ENCODE measurements at places on chromosomes 3 and 15.

- ATAC-seq: peak; percentile 79
These were observed 102.5 kb upstream of the TJP1 start for GRCh38 chr15:29924750-29925149.

- no peak for ATAC-seq
These were observed 12.6 kb downstream of the CEP152 start for GRCh38 chr15:48798319-48798718.

GRCh38 chr3:185758912-185759311 lies 65.9 kb downstream of the IGF2BP2 start:
- no peak for ATAC-seq

GRCh38 chr15:79644091-79644490 lies 212.0 kb downstream of the MINAR1 start:
- ATAC-seq: peak; percentile 18

GRCh38 chr3:149460117-149460516 lies 14.4 kb upstream of the TM4SF4 start:
- no peak for ATAC-seq

GRCh38 chr3:133881939-133882825 lies 13.5 kb downstream of the RAB6B start:
- no peak for ATAC-seq

- peak; percentile 73 for ATAC-seq
These were observed 231.3 kb downstream of the LPP start for GRCh38 chr3:188385295-188385694.

DNA sequence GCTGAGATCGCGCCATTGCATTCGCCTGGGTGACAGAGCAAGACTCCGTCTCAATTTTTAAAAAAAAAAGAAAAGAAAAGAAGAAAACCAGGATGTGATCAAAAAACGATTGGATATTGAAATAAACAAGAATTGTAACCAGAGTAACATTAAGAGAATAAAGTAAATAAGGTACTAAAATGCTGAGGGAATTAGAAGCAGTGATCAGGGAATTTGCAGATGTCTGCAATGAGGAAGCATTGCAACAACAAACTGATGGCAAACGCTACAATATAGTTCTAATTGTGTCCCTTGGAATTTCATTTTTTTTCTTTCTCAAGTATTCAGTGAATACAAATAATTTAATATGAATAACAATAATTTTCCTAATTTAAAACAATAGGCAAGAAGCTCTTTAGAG lies 1077.5 kb downstream of the TBL1XR1 start:
- ATAC-seq: no peak

- peak; percentile 75 for ATAC-seq
These were observed 82.6 kb downstream of the TGFBR2 start for GRCh38 chr3:30688776-30689641.

DNA sequence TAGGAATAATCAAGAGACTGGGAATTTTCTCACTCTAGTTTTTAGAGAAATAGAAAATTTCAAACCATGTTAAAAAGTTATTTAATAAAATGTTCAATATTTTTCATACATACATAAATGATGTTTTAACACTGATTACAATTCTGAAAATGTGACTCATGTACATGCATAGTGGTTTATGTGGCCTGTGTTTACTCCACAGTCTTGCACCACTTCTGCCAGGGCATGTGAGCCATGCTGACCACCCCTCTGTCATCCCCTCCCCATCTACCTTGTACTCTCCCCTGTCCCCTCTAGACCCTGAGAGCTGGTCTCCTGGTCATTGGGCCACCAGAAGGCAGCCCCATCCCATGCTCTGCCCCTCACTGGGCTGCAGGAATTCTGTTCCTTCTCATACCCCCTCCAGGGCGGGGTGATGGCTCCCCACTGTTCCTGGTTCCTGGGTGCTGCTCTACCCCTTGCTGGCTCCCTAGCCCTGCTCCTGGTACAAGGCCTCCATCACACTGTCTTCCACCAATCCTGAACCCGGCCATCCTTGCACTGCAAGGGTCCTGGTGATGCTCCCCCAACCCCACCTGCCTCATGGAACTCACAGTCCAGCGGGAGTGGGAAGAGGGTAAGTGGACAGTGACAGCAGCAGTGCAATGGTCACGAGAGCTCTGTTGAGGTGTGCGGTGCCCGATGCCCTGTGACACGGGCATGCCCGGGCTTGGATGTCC lies 24.2 kb upstream of the SLC41A3 start:
- ATAC-seq: no peak

GRCh38 chr15:49686599-49686998 lies 65.8 kb downstream of the DTWD1 start:
- peak; percentile 44 for ATAC-seq

- ATAC-seq: no peak
These were observed 22.1 kb downstream of the SNRPN start for GRCh38 chr15:24976932-24977331.

GRCh38 chr15:55758580-55758986 lies 15.6 kb upstream of the PRTG start:
- no peak for ATAC-seq

GRCh38 chr3:175457301-175457700 lies 598.2 kb downstream of the NAALADL2 start:
- ATAC-seq: no peak

DNA sequence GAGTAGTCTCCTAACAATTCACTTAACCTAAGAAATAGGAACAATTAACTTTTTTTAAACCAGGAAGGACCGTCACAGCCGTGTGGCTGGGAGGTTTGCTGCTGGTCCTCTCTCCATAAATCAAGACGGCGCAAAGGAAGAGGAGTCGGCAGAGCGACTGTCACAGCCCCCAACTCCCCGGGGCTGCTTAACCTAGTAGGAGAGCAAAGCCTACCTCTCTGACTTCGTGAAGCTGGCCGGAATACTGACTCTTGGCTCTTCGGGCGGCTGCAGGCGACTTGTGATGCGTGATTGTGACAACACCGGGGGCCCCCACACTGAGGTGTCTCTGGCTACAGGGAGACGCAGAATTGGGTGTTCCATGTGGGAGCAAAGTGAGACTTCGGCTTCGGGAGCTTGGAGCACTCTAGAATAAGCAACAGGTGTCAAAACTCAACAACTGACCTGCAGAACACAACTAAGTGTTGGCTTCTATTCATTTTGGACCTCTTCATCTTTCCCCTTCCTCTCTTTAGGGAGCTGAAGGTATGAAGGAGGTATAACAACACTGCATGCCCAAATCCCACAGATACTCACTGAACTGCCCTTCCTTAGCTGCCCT lies 151.1 kb downstream of the OSBPL10 start:
- no peak for ATAC-seq

Data from SK-N-SH treated with all-trans-retinoic acid at 6 μM for 48 hours (cell line).